D721Med (cell line): ENCODE measurements at places on chromosomes 4 and X.

GRCh38 chr4:117137145-117137544 is 51.8 kb upstream of the TRAM1L1 start:
- no peak for DNase-seq

DNA sequence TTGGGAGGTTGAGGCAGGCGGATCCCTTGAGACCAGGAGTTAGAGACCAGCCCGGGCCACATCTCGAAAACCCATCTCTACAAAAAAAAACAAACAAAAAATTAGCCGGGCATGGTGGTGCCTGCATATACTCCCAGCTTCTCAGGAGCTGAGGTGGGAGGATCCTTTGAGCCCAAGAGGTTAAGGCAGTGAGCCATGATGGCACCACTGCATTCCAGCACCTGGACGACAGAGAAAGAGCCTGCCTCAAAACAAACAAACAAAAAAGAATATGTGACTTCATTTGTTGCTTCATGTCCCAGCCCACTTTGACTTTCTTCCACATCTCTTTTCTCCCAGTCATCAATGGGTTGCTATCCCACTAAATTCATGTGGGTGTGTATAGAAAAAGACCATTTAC is 79.7 kb downstream of the BCOR start:
- DNase-seq: no peak

- DNase-seq: no peak
These were observed 55.4 kb upstream of the PLAC1 start for GRCh38 chrX:134713618-134714107.

- DNase-seq: no peak
These were observed 5.3 kb upstream of the ARAP2 start for GRCh38 chr4:36249610-36250009.

DNA sequence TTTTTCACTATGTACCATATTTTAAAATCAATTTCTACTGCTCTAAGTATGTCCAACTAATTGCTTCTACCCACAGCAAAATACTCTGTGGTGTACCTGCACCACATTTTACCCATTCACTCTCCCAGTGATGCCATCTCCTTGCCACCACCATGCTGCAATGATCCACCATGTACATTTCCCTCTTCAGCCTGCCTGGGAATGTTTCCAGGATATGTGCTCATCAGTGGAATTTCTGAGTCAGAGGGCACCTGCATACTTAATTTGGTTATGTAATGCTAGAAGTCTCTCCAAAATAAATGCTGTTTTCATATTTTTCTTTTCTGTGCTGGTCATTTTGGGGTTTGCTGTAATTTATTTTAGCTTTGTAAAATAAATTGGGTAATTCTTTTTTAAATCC is 33.2 kb upstream of the OCIAD2 start:
- DNase-seq: no peak

DNA sequence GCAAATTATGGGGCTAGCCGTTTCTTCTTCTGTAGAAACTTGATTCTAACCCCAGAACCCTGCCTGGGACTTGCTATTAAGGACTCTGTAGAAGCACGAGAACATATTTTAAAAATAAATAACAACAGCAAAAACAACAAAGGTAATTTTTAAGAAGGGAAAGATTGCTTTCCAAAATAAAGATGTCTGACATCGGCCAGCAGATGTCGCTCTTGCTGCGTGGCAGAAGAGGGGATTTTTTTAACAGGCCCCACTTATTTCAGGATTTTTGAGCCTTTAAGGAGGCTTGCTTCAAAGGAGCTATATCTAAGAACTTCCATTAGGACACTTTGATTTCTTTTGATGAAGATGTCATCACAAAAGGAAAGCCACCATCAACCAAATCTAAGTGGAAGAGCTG is 62.8 kb upstream of the EGFL6 start:
- DNase-seq: no peak

- DNase-seq: no peak
These were observed 191.0 kb upstream of the POF1B start for GRCh38 chrX:85570496-85570895.

GRCh38 chrX:102767287-102767686 is 46.7 kb downstream of the GPRASP3 start:
- no peak for DNase-seq

GRCh38 chr4:7107166-7107905 is 39.5 kb upstream of the GRPEL1 start:
- DNase-seq: no peak

DNA sequence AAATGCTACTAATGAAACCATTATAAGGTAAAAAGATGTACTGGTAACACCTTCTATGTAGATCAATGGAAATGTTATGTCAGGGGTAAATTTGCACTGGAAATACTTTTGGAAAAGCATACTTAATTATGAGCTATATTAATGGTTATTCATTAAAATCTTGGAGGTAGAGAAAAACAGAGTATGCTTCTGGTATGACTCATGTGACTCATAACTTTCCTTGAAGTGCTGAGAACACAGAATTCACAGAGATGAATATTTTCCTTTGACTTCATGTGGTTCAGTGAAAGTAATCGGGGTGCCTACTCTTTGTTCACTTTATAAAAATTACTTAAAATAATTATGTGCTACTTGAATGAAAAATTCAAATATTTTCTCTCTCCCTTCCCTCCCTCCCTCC is 254.2 kb downstream of the KCTD8 start:
- no peak for DNase-seq

DNA sequence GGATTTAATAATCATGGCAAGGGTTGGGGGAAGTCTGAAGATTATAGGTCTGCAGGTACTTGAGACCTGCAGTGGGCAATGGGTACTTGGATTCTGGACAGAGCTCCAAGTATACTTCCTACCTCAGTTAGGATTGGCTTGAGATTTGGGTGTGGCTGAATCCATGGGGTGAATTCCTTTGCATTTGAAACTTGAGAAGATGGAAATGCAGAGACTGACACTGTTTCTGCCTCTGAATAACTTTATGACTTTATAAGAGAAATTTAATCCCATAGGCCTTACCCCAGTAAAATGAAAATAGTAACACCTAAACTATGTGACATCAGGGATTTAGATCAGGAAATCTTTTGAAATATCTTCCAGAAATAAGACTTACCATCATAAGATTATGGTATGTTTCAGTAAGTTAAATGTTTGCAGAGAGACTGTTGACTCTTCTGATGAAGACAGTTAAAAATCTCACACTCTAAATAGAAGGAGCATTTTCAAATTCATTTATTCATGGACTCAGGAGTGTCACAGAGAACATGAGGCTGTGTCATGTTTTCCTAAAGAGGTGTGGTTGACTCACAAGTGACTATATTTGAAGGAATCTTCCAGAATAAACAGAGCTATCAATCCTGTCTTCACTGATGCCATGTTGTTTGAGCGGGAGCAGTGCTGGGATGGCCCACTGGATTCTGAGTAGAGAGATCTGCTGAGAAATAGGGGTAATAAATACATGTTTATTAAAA is 513.5 kb upstream of the NR3C2 start:
- no peak for DNase-seq

DNA sequence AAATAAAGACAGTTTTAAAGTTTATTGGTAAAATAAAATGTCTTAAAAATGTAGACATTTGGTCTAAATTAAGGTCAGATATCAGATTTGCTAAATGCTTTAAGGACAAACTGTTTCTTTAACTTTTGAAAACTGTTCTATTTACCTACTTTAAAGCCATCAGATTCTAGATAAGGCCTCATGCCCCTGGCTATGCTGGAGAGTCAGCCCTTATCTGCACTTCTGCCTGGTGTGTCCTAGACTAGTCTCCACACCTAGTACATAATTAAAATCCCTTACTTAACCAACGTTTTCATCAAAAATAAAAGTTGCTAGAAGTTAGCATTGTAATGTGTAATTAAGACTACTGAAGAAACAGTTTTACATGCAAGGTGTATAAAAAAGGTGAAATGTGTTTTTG is 25.6 kb downstream of the HSD17B11 start:
- no peak for DNase-seq

DNA sequence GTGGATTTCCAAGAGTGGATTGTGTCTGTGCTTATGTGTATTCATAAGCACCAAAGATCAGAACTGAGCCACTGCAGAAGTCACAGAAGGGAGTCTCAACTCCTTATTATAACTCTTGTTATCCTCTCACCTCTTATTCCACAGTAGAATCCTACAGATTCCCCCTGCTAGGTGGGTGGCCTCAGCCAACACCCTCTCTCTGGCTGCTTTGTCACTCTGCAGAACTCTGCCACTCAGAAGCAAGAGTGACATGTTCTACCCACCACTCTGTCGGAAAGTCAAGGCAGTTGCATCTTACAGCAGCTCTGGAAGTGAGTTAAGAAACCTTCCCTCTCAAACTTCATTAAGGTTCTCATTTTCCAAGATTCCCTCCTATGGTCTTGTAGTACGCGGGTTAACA is 41.9 kb downstream of the PTCHD1 start:
- no peak for DNase-seq

- no peak for DNase-seq
These were observed 602 bp upstream of the SCARB2 start for GRCh38 chr4:76214177-76214675.

DNA sequence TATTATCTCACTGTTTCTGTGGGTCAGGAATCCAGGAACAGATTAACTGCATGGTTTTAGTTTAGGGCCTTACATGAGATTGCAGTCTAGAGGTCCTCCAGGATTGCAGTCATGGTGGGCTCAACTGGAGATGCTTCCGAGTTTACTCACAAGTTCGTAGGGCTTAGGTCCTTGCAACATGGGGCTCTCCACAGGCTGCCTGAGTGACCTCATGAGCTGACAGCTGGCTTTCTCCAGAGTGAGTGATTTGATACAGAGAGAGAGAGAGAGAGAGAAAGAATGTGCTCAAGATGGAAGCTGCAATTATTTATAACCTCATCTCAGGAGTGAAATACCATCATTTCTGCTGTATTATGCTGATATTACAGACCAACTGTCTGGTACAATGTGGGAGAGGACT is 168.9 kb downstream of the GPAT3 start:
- no peak for DNase-seq

- no peak for DNase-seq
These were observed 14.7 kb upstream of the PDE6B start for GRCh38 chr4:610411-611261.

- DNase-seq: no peak
These were observed 111.7 kb upstream of the TAPT1 start for GRCh38 chr4:16337936-16338335.

GRCh38 chr4:56469489-56470210 is 2.2 kb downstream of the SRP72 start:
- no peak for DNase-seq

GRCh38 chr4:95867919-95868318 is 28.0 kb downstream of the PDHA2 start:
- no peak for DNase-seq

DNA sequence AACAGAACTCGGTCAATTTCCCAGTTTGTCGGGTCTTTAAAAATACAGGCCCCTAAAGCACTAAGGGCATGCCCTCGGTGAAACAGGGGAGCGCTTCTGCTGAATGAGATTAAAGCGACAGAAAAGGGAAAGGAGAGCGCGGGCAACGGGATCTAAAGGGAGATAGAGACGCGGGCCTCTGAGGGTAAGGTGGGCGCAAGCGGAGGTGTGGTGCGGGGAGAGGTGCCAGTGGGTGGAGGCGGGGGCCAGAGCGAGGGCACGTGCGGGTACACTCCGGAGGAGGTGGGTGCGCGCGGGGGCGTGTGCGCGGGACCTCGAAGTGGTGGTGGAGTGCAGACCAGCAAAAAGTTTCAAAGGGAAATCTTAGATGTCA is 787 bp upstream of the TET2 start:
- no peak for DNase-seq

DNA sequence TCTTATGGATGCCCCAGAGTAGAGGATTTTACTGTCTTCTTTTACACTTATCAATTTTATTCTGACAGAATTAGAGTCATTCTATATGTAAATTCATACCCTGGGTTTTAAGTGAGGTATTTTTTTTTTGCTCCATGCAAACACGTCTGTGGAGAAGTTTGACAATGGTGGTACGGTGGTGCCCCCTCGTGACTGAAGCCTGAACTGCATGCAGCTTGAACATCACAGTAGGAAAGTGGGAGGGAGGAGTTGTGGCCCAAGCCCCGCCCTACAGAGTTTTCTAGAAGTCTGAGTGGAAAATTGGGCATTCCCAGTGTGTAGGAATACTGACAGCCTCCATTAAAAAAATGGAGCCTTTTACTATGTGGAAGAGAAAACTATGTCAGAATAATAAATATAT is 73.3 kb upstream of the RAB40AL start:
- peak; percentile 18 for DNase-seq

- no peak for DNase-seq
These were observed 48.4 kb downstream of the PTTG2 start for GRCh38 chr4:38008571-38009021.

GRCh38 chr4:80043541-80043940 is 29.5 kb downstream of the ANTXR2 start:
- no peak for DNase-seq

- DNase-seq: no peak
These were observed 171.2 kb downstream of the PPP3CA start for GRCh38 chr4:101175896-101176676.

DNA sequence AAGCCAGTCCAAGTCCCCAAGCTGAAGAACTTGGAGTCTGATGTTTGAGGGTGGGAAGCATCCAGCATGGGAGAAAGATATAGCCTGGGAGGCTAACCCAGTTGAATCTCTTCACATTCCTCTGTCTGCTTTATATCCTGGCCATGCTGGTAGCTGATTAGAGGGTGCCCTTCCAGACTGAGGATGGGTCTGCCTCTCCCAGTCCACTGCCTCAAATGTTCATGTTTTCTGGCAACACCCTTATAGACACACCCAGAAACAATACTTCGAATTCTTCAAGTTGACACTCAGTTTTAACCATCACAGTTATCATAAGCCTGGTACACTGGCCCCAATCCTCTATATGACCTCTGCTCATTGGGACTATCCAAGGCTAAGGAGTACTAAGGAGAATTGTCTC is 124.1 kb upstream of the WDR1 start:
- no peak for DNase-seq

DNA sequence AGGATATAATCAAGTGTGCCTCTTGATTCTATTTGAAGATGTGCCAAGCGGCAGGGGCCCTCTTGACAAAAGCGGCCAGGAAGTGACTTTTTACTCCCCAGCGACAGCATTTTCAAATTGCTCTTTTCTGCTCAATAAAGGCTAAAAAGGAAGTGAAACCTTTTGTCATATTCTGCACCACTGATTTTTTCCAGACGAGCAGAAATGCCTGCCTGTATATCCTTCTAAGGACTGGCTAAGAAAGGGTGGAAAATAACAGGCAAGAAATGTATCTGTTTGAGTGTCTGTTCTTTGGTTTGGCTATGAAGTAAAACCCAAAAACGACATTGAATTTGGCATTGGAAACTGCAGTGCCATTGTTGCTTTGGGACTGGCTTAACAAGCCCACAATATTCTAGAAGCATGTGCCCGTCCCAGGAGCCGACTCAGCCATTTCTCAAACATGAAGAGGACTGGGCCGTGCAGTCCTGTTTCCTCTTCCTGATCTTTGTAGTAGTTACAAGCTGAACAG is 25.4 kb downstream of the TMSB4X start:
- no peak for DNase-seq

GRCh38 chrX:2676794-2677675 is 14.1 kb upstream of the CD99 start:
- no peak for DNase-seq
